ENCODE measurements at places on chromosomes 12 and 14.

DNA sequence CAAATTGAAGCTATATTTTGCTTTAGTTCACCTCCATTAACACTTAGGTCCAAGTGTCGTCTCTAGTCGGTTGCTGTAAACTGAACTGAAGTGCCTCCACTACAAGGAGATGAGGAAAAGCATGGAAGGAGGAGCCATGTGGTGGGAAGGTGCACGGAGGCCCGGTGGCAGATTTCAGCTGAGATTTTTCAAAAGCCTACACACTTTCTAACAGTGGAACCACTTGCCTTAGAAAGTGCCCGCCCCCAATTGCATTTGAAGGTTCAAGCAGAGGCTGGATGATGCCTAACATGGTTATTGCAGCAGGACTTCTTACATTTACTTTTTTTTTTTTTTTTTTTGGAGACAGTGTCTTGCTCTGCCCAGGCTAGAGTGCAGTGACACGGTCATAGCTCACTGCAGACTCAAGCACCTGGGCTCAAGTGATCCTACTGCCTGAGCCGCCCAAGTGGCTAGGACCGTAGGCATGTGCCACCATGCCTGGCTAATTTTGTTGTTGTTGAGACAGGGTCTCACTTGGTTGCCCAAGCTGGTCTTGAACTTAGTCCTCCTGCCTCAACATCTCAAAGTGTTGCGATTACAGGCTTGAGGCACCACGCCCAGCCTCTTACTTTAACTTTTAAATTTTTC is 27.6 kb downstream of the EML1 start:
- DNase-seq: no peak

DNA sequence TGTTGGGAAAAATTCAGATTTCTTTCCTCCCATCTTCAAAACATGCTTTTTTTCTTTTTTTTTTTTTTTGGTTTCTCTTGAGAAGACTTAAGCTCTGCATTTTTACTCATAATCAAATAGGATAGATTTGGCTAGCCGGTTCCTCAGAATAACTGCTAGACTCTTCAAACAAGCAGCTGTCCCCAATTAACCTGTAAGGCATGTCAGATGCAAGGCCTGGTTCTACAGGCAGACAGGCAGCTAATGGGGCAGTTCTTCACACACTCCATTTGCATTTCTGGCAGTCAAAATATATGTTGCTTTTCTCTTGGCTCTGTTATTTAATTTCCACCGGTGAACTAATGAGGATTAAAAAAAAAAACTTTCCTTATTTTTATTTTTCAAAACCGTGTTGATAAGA is 228.0 kb upstream of the ATP2B1 start:
- DNase-seq: peak; percentile 33

- no peak for DNase-seq
Measured at GRCh38 chr12:90343966-90344365, 611.0 kb downstream of the CCER1 start.

DNA sequence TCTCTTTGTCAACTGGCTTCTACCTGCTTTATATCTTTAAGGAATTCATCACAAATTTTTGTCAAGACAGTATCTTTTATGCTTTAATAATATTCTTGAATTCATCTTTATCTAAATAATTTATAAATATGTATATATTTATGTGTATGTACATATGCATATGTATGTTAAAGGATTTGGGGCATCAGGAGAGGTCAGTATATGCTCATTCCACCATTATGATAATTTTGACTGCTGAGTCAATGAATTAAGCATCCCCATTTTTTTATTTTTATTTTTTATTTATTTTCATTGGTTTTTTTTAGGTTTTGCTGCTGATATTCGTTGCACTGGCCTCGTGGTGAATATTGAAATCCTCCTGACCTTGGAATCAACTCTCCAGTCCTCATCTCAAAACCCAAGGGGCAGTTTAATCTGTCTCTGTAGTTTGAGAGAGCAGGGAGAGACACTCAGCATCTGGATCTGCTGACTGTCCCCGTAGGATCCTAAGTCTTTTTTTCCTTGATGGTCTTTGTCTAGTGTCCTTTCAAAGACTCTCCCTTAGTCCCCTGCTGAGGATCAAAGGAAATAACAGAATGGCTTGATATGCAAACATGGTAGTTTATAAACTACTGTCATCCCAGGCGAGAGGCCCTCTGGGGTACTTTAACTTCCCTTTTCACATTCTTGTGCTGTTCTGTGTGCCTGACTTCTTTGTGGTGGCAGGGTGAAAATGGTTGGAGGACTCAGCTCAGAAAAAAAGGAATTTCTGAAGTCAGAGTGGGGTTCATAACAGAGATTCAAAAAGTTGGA is 218.7 kb downstream of the DIO2 start:
- no peak for DNase-seq

GRCh38 chr12:69433653-69434052 is 36.5 kb upstream of the FRS2 start:
- no peak for DNase-seq

GRCh38 chr12:57896434-57897201 is 44.7 kb upstream of the ATP23 start:
- peak; percentile 82 for DNase-seq

GRCh38 chr12:81859521-81859920 is 100.4 kb upstream of the PPFIA2 start:
- no peak for DNase-seq

DNA sequence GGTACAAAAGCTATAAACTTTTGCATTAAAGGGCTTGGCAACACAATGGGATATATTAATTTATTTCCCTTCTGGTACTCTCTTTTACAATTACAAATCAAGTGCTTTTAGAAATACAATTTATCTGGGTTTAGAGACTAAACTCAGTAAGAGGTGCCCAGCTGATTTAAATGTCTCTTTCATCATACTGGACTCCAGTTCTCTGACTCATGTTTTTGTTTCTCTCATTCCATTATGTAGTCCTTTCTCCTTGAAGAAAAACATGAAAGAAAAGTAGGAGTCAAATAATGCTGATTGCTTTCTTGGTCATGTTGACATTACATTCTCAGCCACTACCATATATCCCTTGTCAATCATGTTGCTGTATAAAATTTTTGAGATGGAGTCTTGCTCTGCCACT is 36.3 kb upstream of the CFL2 start:
- DNase-seq: no peak

- no peak for DNase-seq
Measured at GRCh38 chr12:39798429-39798828, 178.8 kb upstream of the ABCD2 start.

- no peak for DNase-seq
Measured at GRCh38 chr12:76568130-76568529, 8.6 kb upstream of the OSBPL8 start.

- DNase-seq: no peak
Measured at GRCh38 chr12:269191-269590, 6.6 kb upstream of the SLC6A13 start.

DNA sequence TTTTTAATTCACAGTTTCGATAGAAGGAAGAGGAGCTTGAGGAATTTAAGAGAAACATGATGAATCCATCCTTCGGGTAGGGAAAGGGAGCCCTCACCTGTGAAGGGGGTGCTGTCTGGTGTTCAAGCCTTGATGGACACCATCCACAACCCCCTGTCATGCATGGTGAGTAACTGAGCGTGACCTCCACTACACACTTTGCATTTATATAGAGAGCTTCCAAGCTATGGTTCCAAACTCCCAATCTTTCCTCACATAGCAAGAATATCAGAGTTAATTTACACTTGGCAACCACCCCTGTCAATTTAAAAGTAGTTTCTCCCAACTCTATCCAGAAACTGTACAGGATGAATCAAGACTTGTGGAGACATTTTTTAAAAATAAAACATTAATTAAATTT is 13.1 kb upstream of the NID2 start:
- DNase-seq: no peak

DNA sequence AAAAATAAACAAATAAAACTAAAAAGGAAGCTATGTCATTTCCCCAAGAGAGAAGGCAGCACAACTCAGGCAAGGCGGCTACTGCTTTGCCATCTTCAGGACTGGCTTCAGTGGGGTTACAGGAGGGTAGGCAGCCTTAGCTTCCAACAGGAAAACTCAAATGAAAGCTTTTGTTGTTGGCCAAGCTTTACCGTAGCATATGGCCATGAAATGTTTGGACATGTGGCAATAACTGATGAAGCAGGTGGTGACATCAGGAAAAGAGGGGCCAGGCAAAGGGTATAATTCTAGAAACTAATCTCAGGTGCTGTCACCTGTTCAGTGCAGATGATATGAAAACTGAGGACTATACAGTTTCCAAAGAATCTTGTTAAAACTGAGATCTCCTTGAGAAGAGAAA is 22.8 kb upstream of the NPFF start:
- no peak for DNase-seq

GRCh38 chr14:22397221-22397737 is 191.7 kb downstream of the DAD1 start:
- peak; percentile 30 for DNase-seq

GRCh38 chr12:66603461-66603860 is 75.4 kb downstream of the GRIP1 start:
- no peak for DNase-seq

DNA sequence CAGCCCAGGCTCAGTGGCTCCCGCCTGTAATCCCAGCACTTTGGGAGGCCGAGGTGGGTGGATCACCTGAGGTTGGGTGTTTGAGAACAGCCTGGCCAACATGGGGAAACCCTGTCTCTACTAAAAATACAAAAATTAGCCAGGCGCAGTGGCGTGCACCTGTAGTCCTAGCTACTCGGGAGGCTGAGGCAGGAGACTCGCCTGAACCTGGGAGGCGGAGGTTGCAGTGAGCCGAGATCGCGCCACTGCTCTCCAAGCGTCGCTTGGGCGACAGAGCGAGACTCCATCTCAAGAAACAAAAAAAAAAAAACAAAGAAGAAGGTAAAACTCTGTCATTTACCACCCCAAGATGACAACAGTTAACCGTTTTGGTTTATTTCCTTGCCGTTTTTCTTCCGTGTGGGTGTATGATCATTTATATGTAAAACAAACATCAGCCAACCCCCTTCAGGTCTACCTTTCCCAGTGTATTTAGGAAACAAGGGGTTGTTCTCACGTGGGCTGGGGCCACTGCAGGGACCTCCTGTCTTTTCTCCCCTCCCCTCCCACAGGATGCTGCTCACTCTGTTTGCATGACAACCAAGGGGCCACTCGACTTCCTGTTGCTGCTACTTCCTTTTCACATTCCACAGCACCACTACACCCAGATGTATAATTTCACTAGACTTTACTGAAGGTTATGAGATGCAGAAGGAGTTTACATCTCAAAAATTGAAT is 13.6 kb downstream of the TTC9 start:
- no peak for DNase-seq

GRCh38 chr12:19428246-19428645 is 11.0 kb upstream of the AEBP2 start:
- no peak for DNase-seq

- peak; percentile 70 for DNase-seq
Measured at GRCh38 chr12:102883204-102883799, 33.7 kb downstream of the PAH start.

GRCh38 chr12:108907839-108908351 is 28.0 kb downstream of the DAO start:
- no peak for DNase-seq

DNA sequence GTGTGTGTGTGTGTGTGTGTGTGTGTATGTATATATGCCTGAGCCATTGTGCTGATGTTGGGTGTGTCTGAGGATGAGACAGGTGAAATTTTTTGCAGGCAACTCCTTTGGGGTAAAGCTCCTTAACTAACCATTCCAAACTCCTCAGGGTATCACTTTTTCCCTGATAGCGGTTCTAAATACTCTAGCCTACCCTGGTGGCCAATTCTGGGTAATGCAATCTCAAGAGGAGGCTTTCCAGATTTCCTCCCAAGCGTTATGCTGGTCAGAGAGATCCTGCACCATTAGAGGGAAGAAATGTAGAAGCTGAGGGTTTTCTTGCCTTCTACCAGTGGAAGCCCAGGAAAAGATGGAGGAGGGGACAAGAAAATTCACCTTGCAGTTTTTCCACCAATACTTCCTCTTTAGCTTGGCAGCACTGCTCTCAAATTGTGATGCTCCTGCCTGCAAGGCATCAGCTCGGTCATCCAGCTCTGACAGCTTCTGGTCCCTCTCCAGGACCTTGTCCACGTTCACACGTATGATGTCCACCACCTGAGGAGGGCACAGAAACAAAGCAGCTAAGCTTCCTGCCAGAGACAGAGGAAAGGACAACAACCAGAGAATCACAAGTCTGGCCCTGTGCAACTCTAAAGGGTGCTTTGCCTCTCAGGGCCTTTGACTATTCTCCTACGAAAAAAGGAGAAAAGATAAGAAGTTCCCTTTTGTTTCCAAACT is 4.9 kb downstream of the VAMP1 start:
- DNase-seq: peak; percentile 79

DNA sequence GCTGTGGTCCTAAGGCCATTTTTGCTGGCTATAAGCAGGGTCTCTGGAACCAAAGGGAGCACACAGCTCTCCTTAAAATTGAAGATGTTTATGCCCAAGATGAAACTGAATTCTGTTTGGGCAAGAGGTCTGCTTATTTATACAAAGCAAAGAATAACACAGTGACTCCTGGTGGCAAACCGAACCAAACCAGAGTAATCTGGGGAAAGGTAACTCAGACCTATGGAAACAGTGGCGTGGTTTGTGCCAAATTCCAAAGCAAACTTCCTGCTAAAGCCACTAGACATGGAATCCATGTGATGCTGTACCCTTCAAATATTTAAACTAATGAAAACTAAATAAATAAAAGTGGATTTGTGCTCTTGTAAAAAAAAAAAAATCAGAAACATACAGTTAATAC is 29.6 kb upstream of the BICDL1 start:
- no peak for DNase-seq

DNA sequence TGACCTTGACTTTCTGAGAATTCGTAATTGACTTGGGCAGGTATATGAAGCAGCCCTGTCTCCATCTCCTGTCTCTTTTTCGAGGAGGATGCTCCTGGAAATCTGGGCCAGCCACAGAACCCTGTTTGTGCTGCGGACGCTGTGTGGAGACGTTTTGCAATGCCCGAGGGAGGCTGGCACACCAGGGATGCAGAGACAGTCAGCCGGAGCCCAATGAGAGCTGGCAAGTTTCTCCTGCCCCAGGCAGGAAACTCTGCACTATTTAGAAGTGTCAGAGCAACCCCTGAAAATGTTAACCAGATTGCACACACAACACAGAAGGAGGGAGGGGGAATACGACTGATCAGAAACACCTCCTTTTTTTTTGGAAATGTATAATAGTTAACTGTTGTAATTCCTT is 103.2 kb upstream of the DYRK2 start:
- peak; percentile 43 for DNase-seq

- no peak for DNase-seq
Measured at GRCh38 chr12:41527062-41527461, 338.9 kb downstream of the PDZRN4 start.

DNA sequence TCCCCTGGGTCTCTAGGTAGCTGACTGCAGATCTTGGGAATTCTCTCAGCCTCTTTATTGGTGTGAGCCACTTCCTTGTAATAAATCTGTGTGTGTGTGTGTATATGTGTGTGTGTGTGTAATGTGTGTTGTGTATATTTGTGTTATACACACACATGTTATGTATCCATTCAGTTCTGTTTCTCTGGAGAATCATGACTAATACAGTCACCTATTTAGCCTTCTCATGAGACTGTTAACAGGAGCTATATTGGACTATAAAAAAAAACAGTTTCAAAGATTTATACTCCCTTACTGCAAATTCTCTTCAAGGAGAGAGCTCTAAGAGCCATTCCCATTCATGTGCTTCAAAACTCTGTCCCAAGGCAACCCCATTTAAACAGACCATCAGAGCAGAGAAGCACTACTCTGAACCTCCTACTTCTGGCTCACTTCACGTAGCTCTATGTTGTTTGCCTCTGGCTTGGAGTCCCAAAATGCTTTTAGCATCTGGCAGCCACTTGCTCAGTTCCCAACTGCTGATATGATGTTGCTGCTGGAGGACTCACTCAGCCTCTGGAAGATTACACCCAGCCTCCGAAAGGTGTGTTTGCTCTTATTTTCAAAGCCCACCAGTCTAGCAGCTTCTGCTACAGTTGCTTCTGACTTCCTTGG is 48.7 kb upstream of the KITLG start:
- DNase-seq: peak; percentile 11
